Uterus (tissue), 4 donors: ENCODE measurements at places on chromosomes 11 and 22. TPM values are rescaled to one million over a fixed set of nuclear protein-coding genes. Genes with fewer than 3 reads are reported as not detected.

FAM180B gene
- 0.21 TPM for total RNA-seq

GRCh38 chr11:75639762-75640181 lies 29.1 kb downstream of the MAP6 start:
- DNase-seq = peak; percentile 40

- DNase-seq = no peak
Measured at GRCh38 chr22:17100621-17101020, 15.8 kb downstream of the IL17RA start.

ISX gene
- total RNA-seq = not detected

LGR4 gene
- total RNA-seq = 9.4 TPM

SYT12 gene
- not detected for total RNA-seq

TRPT1 gene
- total RNA-seq = 7.2 TPM

DNA sequence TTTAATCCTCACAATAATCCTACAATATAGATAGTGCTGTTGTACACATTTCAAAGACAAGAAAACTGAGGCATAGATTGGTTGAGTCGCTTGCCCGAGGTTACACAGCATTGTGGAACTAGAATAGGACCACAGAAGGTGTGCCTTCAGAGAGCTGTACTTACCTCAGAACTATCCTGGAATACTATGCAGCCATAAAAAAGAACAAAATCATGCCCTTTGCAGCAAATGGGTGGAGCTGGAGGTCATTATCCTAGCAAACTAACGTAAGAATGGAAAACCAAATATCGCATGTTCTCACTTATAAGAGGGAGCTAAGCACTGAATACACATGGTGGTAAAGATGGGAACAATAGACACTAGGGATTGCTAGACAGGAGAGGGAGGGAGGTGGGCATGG lies 15.7 kb upstream of the NAV2 start:
- DNase-seq = no peak

DNA sequence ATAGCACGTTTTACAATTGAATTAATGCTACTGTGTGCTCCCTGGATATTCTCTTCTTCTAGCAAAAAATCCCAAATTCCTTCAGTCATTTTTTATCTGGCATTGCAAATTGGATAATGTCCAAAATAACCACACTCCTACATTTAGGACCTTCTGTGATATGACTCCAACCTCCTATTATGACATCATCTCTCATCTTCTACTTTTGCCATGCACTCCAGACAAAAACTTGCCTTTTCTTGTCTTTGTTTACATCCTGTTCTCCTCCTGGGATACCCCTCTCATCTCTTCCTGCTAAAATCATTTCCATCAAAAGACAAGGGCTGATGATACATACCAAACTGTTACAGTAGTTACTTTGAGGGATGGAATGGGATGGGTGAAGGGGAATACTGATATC lies 20.6 kb upstream of the TMEM218 start:
- DNase-seq = no peak

- DNase-seq = peak; percentile 5
Measured at GRCh38 chr11:73258104-73259035, 13.8 kb upstream of the P2RY6 start.

DNA sequence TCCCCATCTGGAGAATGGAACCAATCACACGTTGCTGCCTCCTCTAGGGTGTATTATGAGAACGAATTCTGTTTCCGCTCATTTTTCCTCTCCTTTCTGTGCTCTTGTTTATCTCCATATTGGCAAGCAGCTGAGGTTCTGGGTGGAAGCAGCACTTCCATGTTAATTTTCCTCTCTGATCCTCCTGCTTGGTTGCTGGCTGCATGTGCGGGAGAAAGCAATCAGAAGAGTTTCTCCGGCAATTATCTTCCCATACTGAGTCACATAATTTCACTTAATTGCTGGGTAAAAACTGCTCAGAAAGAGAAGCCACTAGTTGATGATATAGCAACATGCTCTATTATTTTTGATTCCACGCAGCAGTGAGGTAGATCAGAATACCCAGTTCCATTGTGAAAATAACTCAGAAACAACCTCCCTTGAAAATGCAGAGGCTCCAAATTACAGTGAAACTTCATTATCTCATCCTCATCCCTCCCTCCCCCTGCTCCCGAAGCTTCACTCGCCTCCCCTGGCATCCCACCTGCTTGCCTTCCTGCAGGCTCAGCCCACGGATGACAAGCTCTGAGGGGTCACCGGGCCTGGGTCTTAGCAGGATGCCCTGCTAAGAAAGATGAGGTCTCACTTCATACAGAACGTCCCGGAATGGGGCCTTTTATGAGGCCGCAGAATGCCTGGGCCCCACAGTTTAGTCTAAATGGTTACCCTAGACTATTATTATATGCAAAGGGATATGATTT lies 20.4 kb downstream of the FXYD6 start:
- DNase-seq = peak; percentile 12

- no peak for DNase-seq
Measured at GRCh38 chr11:116931206-116931953, 94.0 kb upstream of the APOA1 start.

- no peak for DNase-seq
Measured at GRCh38 chr11:84408946-84409411, 1122.8 kb upstream of the CCDC90B start.

MMP12 gene
- not detected for total RNA-seq

ADM gene
- 59.9 TPM for total RNA-seq

- DNase-seq = no peak
Measured at GRCh38 chr22:30185129-30185528, 61.4 kb downstream of the LIF start.

- DNase-seq = no peak
Measured at GRCh38 chr11:17894929-17895658, 117.8 kb downstream of the SERGEF start.

GRCh38 chr11:9263840-9264315 lies 1.3 kb downstream of the DENND5A start:
- DNase-seq = no peak

PLCB3 gene
- total RNA-seq = 10.0 TPM

MRGPRX3 gene
- total RNA-seq = not detected

- no peak for DNase-seq
Measured at GRCh38 chr11:58928107-58928499, 11.2 kb upstream of the GLYATL1 start.

DNA sequence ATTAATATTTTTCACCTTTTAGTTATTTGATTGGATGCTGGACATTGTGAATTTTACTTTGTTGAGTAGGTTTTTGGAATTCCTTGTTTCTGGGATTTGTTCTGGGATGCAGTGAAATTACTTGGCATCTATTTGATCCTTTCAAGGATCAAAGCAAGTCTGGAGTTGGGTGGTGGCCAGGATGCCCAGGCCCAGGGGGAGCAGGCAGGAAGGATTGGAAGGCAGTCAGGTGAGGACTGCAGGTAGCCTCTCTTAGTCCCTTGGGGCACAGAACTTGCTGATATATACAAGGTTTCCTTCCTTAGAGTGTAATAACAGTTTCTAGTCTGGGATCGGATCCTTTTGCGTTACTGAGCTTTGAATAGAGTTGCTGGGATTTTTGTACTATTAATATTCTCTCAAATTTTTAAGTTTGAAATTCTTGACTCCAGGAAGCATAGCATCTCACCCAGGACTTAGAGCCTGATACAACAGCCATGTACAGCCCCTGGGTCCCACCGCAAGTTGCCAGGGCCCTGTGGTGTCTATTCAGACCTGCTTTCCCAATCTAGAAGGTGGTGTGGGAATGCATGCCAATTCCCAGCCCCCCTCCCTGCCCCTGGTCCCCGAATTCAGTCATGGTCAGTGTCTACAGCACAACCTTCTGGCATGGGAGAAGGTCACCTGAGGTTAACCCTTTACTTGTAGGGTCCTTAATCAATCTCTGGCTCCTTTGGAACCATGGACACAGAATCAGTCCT lies 6.1 kb downstream of the ZNF74 start:
- DNase-seq = no peak

CD3G gene
- total RNA-seq = 0.34 TPM

DNA sequence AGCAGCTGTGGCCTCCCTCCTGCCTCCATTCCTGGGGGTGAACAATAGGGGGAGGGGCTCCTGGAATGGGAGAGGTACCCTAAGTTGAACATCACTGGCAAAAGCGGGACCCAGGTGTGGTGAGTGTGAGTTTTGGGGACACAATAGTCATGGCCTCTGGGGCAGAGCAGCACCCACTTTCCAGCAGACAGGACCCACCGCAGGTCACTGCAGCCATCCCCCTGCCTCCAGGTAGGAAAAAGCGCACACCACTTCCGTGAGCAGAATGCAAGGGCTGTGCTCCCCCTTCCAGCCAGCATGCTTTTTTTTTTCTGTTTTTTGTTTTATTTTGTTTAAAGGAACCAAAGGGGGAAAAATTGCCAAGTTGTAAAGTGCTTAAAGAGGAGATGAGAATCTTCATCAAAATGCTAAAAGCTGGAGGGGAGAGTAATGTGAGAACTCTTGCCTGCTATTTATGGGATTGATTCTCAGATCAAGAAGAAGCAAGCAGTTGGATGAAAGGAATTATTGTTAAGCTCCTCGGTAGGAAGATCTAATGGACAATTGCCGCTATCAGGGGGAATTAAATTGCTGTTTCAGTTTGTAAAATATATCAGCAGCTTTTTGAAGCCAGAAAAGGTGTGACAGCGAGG lies 152.9 kb downstream of the FEZ1 start:
- no peak for DNase-seq

UBASH3B gene
- 3.7 TPM for total RNA-seq
